Ammon's horn (tissue), 1 donor: ENCODE measurements at places on chromosomes 2 and 18.

GRCh38 chr2:212845941-212846340, 305.5 kb downstream of the IKZF2 start:
- no peak for DNase-seq

DNA sequence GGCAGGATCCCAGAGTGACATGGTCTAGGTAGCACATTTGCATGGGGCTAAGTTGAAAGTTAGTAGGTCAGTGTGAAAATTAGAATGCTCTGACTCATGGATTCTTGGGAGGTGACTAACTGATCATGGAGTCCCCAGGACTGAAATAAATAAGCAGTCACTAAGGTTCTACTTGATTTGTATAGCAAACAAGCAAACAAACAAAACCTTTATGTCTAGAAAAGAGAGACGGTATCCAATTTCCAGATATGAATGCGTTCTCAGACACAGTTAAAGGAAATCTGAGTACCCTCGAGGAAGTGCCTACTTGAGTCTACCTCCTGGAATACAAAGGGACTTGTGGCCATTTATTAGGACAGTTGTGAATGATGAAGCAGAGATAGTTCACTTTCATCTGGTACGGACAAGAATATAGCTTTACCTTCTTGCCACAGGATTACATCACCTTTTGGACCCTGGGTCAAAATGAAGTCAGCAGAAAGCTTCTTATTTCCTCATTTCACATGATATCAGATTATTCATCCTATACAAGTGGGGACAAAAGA, 54.3 kb upstream of the AGPS start:
- DNase-seq: no peak

- no peak for DNase-seq
Measured at GRCh38 chr2:157359628-157360027, 34.0 kb upstream of the ERMN start.

- DNase-seq: no peak
Measured at GRCh38 chr18:10210057-10210633, 244.3 kb upstream of the APCDD1 start.

DNA sequence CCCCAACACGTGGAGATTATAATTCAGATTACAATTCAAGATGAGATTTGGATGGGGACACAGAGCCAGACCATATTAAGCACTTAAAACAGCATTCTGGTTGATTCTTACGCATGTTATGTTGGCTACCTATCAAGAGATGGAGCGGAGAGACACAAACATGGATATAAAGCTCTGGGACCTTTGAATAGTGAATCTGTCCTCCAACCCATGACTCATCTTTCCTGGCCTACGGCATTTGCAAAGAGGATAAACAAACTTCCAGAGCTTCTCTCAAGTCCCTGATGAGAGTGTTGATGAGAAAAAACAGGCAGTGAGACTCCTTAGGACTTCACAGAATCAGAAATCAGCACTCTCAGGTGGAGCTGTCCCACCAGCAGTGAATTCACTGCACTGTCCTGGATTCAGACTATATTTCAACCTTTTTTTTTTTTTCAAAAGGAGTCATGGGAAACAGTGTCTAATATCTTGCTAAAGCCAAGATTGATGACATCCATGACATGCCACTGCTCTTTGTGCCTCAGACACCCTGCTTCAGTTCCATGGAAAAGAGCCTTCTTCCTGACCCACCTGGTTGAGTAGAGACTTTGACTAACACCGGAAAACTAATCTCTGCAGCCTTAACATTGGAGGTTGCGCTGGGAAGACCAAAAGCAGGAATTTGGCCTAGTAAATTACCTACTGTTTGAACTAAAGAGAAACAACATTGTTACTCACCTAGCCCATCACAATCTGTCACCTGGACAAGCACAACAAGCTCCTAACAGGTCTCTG, 62.1 kb upstream of the NPAS2 start:
- DNase-seq: no peak

DNA sequence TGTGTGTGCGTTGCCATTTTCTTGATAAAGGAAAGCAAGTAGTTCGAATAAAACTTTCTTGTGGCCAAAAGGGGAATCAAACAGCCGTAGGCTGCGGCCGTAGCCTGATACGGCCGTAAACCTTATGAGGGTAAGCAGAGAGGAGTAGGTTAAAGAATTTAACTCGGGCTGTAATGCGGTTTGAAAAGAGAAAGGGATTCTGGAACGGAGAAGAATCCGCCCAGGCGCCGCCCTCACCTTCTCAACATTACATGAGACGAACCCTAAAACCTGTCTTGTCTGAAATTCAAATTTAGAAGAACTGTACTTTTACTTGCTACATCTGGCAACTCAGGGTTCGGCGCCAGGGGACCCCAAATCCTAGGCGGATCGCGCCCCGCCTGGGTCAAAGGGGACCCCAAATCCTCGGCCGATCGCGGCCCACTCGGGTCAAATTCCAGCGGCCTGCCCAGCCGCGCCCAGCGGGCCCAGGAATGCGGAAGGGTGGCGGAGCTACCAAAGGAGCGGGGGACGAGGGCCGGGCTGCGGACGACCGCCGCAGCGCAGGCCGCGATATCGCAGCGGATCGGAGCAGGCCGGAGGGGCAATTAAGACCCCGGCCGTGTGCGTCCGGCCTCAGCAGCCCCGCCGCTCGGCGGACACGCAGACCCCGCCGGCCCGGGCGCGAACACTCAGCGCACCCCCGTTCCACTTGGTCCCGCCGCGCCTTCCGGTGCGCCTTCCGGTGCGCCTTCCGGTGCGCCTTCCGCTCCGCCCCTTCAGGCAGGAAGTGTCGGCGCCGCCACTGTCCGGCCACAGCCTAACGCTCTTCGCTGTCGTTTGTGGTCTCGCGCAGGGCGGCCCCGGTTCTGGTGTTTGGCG, at the start of gene MYL12B:
Gene MYL12B (plus strand): TSS at position 761 of the 861 bp plus-strand sequence. CDS start 10,766 bp downstream, outside the sequence.
- DNase-seq: peak; percentile 84

DNA sequence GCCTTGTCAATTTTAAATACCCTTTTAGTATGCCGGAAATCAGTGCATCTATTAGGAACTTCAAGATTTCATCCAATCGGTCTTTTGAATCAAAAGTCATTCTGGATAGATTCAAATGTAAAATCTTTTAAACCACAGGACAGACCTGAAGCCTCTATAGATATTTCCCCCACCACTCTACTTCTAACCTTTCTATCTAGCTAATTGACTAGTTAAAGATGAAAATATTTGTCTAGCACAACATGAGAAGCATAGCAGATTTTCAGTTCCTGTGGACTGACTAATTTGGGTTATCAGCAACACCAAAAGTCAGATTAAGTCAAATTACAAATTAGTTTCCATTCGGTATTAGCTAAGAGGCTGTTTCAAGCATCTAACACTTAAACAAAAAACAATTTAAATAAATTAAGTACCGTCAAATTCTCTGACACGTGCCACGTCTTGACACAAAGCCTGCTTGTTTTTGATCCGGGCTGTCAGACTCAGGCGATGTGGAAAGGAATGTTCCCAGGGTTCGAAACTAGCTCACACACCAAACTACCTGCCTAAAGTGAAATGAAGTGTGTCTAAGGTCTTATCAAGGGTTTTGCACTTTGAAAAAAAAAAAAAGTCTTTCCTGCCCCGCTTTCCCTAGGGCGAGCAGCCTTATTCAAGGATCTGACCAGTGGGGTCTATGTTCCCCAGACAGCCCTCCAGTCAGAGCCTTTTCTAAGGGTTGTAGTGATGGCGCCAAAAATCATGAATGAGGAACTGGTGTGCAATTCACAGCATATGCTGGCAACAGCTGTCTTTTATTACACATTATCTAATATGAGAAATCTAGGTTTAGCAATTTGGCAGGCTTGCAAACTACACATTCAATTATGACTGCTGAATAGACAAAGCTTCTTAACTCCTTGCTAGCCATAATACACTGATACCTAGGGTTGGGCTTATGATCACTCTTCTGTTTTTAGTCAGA, 4.7 kb downstream of the CYTIP start:
- DNase-seq: peak; percentile 18

DNA sequence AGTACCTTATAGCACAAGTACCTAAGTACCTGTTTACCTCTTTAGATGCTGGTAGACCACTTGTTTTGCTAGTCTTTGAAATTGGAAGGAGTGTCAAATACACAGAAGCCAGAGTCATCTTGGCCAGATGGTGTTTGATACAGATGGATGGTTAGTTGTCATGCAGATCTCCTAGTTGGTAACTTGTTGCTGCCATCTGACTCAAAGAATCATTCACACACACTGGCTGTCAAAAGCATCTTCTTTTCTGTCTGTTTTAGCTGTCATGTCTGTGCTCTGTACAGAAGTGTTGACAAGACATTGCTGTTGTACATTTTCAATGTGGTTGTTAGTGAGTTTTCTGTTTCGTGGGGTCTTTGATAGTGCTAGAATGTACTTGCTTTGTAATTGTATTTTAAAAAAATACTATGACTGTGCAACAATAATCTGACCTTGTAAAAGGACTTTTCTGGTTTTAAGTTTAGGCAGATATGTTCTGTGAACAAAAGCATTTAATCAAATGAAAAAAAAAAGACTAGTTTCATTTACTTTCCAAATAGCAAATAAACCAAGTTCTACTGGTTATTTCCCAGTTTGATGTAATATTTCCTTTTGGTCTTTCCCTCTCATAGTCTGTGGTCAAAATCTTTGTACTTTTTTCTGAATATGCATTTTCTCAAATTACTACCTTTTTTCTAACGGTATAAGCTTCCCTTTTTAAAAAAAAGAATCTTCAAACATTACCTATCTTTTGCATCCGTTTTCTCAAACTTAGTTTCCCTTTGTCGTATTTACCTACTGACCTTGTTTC, 39.9 kb downstream of the TANK start:
- DNase-seq: peak; percentile 18

DNA sequence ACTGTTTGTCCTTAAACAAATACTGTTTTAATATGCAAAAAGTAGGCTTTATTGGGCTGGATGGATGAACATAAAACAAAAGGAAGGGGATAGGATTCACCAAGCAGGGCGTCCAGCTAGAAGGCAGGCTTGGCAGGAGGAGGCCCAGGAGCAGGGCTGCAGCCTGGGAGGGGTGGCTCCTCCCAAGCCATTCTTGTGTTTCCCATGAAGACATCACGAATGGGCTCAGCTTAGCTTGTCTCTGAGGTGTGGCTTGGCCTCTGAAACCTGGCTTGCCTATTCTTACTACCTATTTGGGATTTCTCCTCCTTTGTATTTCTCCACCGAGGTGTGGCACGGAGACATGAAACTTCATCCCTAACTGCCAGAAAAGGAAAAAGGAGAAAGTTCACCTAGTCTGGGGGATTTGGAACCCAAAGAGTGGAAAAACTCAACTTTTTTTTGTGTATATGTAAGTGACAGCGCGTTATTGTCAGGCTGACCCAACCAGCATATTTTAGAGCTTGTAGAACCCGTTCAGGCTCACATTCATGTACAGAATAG, 481.9 kb upstream of the SPRED2 start:
- DNase-seq: no peak

GRCh38 chr2:88235987-88236386, 65.8 kb downstream of the THNSL2 start:
- no peak for DNase-seq

GRCh38 chr2:238890618-238891456, 43.0 kb downstream of the TWIST2 start:
- DNase-seq: no peak

GRCh38 chr2:64737547-64737946, 83.8 kb upstream of the SERTAD2 start:
- DNase-seq: no peak

DNA sequence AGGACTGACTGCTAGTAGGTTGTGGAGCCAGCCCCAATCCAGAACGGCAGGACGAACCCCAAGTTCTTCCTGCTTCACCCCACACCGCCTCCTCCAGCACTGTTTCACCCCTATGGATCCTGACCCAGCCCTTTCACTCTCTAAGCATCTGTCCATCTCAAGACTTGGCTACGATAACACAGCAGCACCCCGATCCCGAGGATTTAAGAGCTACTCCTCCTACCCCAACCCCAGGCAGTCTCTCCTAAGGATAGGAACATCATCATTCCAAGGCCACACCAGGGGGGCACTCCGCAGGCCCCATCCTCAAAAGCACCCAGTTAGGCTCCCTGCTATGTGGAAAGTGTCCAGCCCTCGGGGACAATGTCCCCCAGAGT, 645 bp downstream of the KCTD18 start:
- peak; percentile 12 for DNase-seq

DNA sequence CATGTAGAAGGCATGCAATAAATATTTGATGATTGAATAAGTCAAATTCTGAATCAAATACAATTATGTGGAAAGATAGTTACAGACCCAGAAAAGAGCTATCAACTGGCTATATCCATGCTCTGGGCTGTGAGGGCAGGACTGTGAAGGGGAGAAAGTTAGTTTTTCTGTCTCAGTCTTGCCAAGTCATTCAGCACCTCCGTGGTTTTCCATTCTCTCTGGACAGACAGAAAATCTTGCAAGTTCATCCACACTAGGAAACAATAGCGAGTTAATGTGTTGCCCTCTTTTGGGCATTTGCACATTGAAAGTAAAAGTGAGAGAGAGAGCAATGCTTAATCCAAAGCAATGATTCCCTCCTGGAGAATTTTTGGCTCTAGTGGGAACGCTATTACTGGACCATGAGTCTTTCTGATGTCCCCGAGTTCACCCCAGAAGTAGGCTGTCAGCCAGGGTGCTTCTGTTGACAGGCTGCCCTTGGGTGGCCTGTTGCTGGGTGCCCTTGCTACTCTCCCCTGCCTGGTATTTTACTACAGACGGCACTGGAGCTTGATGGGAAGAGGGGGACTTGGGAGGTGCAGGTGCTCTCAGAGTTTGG, 238.3 kb downstream of the LOXHD1 start:
- no peak for DNase-seq

DNA sequence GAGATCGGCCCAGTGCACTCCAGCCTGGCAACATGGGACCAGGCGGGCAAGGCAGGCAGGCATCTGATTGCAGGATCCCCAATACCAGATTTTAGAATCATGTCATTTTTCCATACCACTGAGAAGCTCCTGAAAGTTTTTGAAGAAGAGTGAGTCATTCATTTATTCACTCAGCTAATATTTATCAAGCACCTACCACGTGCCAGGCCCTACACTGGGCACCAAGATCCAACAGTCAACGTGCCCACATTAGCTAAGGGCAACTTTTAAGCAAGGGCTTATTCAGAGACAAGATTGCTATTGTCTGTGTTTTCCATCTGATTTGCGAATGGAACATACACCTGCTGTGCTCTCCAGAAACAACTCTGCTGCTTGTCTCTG, 126.8 kb upstream of the LGALSL start:
- no peak for DNase-seq

DNA sequence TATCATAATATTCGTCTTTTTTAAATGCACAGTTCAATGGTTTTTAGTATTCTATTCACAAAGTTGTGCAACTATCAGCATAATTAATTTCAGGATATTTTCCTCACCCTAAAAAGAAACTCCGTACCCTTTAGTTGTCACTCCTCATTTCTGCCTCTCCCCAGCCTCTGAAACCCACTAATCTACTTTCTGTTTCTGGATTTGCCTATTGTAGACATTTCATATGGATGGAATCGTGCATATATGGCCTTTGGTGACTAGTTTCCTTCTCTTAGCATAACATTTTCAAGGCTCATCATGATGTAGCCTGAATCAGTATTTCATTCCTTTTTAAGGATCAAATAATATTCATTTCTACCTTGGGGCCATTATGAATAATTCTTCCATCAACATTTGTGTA, 18.5 kb downstream of the NEURL3 start:
- no peak for DNase-seq

DNA sequence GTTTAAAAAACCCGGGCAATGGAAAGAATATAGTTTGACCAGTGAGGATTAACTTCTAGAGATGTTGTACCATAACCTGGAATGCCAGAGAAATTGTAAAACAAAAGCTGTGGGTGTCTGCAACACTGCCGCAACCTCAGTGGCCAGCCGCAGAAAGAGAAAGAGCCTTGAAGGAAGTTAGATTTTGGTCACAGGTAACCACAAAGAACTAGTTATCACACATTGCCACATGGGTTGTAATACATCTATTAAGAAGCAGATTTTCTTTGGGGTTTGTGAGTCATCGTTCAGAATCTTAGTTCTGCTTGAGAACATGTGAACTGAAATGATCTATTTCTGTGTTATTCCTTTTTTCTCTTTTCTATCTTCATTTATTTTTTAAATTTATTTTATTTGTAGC, 222.9 kb upstream of the AGAP1 start:
- no peak for DNase-seq
